ENCODE measurements at places on chromosomes 1 and 21.

- DNase-seq: no peak
These were observed 93.1 kb upstream of the HAO2 start for GRCh38 chr1:119275145-119276134.

DNA sequence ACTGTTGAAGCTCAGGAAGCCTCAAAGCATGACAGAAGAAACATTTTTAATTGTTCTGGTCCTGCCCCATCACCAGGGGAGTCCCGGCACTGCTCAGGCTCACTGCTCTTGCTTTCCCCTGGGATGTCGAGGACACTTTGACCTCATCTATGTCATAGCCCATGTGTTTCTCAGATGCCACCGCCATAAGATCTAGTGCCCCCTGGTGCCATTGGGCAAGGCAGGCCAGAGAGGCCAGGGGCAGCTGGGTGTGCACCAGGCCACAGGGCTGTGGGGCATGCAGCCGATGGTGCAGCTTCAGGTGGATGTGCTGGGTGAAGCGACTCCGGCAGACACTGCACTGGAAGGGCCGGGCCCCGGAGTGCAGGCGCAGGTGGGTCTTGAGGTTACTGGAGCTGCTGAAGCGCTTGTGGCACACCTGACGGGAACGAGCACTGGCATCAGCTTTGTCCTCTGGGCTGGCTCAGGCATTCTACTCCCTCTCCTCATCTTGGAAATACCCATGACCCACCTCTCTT is 7.7 kb upstream of the CRYBG2 start:
- no peak for DNase-seq

DNA sequence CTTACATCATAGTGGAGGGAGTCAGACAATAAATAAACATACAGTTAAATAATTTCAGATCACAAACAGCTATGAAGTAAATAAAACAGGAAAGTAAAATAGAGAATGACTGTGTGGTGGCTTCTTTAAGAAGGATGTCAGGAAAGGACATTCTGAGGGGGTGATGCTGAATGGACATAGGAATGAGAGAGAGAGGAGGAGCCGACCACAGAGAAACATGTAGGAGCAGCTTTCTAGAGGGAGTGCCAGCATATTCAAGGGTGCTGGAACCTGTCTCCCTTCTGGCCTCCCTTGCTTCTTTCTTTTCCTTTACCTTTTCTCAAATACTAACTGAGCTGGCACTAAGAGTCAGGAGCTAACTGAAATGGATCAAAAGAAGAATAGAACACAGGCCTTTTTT is 20.5 kb upstream of the BCL10 start:
- no peak for DNase-seq

GRCh38 chr21:35484851-35485250 is 435.7 kb upstream of the RUNX1 start:
- no peak for DNase-seq

GRCh38 chr1:168005529-168005928 is 68.7 kb upstream of the MPC2 start:
- DNase-seq: no peak

All from T-cell (primary cell).